ENCODE measurements at places on chromosomes 2 and 18. TPM values are rescaled to one million over a fixed set of nuclear protein-coding genes. Genes with fewer than 3 reads are reported as not detected.

The GAREM1 gene
- 2.5 TPM for polyA plus RNA-seq

The LAMA1 gene
- polyA plus RNA-seq: 1.2 TPM

The CRYBA2 gene
- polyA plus RNA-seq: 7.5 TPM

The BARD1 gene
- polyA plus RNA-seq: 1.2 TPM

The VWC2L gene
- polyA plus RNA-seq: not detected

The SETBP1 gene
- polyA plus RNA-seq: 2.3 TPM

The ELOA2 gene
- not detected for polyA plus RNA-seq

The KCNE4 gene
- polyA plus RNA-seq: 2.9 TPM

The MATN3 gene
- polyA plus RNA-seq: 0.87 TPM

The TRIM43 gene
- polyA plus RNA-seq: 0.25 TPM

The CACNB4 gene
- polyA plus RNA-seq: 1.5 TPM

The EVA1A gene
- 3.5 TPM for polyA plus RNA-seq

The LYPD6B gene
- polyA plus RNA-seq: 10.9 TPM
